Mucosa of descending colon (tissue), 3 donors: ENCODE measurements at places on chromosomes 3 and 15.
A peak's percentile ranks its signal among the peaks of the same experiment; 100 is the strongest.

DNA sequence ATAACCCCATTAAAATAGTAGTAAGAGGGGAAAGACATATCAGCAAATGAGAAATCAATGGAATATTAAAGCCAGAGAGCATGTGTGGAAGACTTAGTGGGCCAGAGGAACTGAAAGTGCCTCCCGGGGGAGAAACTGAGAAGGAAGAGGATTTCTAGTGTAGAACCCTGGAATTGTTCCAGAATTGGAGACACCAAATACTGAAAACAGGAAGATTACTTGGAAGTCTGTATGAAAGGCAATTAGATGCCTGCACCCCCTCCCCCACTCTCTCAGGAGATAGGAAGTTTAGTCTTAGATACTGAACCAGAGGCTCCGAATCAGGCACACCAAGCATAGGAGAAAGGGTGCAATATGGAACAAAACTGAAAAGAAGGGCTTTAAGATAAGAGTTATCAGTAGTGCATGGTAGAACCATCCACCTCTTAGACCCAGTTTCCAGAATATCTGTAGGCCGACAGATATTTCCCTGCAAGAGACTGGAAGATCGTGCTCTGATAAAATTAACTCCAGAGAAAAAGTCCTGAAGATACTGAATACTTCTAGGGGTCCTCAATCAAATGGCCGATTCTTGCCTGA is 32.4 kb downstream of the KLHL18 start:
- DNase-seq, result no peak

DNA sequence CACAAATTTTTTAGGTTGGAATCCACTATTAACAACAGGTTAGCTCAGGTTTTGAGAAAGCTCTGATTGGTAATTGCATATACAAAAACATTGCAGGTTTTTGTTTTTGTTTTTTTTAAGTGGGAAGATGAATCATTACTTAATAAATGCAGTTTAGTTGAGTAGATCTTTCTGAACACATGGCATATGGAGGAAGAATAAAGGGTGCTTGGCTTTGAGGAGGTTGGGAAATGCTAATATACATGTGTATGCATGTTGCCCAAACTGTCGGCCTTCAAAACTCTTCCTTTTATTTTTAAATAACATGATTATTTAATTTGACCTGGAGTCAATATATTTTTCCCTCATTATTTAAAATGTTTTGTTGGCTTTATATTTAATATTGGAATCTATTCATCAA is 32.8 kb downstream of the ZBTB38 start:
- DNase-seq, result no peak

DNA sequence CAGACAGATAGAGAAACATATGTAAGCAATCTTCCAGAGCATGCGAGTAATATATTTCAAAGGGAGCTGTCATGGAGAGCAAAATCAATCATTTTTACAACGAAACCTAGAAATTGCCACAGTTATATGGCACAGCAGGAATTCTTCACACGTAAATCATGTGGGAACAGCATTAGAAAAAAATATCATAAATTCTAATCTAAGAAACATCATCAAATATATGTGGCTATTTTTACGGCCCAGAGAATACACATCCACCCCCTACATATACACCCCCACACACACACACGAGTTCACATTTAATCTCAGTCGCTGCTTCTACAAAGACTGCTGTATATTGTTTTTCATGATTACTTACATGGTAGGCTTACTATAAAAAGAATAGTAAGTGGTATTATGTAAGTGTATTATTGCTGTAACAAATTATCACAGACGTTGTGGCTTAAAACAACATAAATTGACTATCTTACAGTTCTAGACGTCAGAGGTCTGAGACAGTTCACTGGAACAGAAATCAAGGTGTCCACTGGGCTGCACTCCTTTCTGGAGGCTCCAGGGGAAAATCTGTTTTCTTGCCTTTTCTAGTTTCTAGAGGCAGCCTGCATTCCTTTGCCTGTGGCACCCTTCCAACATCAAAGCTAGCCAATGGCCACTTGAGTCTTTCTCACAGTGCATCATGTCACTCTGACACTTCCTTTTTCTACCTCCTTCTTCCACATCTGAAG is 363.3 kb downstream of the ULK4 start:
- DNase-seq, result no peak

GRCh38 chr15:67548236-67548852 is 5.8 kb downstream of the MAP2K5 start:
- no peak for DNase-seq

- DNase-seq, result no peak
These were observed 45.4 kb downstream of the SOX14 start for GRCh38 chr3:137809509-137809908.

GRCh38 chr3:122989856-122990575 is 37.5 kb downstream of the SEMA5B start:
- DNase-seq, result no peak

DNA sequence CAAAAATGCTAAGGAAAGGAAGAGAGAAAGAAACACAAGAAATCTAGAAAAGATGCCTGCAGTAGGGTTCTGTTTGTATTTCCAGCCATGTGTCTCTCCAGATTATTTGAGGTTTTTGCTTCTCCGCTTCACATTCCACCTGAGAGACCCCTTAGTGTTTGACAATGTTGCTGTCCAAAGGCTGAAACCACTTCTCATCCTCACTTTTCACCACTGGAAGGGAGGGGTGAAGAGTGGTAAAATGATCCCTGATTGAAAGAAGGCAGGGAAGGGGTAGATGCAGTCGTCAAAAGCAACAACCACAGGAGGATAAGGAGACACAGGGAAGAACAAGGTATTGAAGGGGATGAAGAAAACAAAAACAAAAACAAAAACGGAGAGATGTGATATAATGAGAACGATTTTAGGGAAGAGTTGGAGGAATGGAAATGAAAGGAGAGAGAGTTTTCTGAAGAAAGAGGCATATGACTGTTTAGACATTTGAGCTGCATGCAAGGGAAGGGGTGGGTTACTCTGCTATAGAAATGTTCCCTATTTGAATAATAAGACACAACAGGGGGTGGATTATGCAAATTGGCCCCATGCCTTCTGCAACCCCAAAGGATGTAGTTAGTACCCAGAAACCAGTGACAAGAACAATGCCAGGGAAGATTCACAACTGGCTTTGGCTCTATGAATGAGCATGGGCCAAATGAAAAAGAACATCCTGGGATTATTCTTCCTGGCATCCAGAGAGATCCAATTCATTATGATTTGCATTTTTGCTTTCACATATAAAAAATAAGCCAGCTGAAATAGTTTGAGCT is 235.9 kb downstream of the GAP43 start:
- no peak for DNase-seq

- DNase-seq, result peak; percentile 38
These were observed 139.8 kb downstream of the IGF1R start for GRCh38 chr15:98787936-98788757.

GRCh38 chr15:72271895-72272212 is 500 bp downstream of the PARP6 start:
- DNase-seq, result no peak

DNA sequence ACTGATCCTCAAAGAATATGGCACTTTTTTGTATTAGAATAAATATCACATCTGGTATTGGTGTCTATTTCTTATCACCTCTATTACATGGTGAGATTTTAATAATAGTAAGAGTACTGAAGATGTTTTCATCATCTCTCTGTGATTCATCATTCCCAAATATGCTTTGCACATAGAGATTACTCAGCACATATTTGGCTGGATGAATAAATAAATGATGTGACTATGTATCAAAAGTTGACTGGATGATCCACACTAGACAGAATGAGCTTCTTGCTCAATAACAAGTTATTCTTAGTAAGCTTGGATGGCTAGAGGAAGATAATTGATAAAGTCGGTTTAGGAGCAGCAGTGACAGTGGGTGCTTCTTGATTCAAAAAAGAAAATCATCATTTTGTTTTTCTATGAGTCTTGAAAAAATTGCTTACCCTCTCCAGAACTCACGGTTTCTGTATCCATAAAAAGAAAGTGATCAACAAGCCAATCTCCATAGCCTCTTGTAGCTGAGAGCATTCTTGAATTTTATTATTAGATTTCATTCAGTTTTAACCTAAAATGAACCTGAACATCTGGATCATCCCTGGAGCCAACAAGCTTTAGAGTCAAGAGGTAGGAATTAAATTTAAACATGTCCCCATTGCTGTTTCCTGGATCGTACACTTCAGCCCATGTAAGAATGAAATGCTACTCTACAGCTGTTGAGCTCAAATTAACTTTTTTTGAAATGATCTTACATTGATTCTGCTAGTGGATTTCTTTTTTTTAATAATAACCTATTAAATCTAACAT is 104.8 kb upstream of the OSTN start:
- DNase-seq, result no peak

GRCh38 chr3:154684021-154684420 is 254.0 kb upstream of the GPR149 start:
- DNase-seq, result no peak

GRCh38 chr3:157650172-157650571 is 147.0 kb upstream of the VEPH1 start:
- no peak for DNase-seq

GRCh38 chr3:119690043-119690656 is 12.7 kb upstream of the CFAP91 start:
- no peak for DNase-seq

DNA sequence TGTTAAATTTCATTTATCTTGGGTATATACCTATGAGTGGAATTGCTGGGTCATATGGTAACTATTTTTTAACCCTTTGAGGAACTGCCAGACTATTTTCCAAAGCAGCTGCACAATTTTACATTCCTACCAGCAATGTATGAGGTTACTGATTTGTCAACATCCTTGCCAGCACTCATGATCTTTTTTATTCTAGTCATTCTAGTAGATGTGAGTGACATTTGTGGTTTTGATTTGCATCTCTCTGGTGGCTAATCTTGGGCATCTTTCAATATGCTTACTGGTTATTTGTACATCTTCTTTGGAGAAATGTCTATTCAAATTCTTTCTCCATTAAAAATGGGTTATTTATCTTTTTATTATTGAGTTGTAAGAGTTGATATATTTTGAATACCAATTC is 21.3 kb upstream of the LRRC58 start:
- DNase-seq, result no peak

DNA sequence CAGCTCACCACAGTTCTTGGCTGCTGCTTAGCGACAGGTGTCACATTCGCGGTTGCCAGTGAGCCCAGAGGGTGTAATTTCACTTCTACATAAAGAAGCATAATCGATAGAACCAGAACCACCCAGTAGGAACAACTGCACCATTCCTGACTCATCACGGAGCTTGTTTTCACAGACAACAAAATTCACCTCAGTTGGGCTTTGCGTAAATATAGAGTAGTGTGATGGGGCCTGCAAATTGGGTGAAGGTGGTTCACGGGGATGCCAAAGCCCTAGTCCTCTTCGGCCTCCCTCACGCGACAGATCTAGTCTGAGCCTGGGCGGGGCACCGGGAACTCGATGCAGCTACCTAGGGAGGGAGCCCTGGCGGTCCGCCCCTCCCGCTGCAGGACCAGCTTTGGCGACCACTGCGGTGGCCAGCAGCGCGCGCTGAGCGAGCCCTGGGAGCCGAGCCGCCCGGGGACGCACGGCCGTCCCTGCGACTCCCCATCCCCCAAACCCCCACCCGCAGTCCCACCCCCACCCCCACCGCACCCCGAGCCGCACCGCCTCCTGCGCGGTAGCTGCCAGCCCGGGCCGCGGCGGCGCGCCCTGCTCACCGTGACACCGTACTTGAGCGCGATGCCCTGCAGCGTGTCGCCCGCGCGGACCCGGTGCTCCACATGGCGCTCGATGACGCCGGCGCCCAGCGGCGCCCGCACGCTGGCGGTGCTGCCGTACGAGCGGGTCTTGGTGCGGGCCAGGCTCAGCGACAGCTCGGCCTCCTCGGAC is 519 bp downstream of the LYSMD2 start:
- DNase-seq, result peak; percentile 81
